ENCODE measurements at places on chromosomes 7 and 10. TPM values are rescaled to one million over a fixed set of nuclear protein-coding genes. Genes with fewer than 3 reads are reported as not detected.

GRCh38 chr7:129271500-129272355 is 46.9 kb downstream of the AHCYL2 start:
- H3K27ac ChIP-seq, result no peak overlapping the region
- H3K4me1 ChIP-seq, result peaks cover 5% of the 10 kb centered on the region
- no peaks in the 10 kb centered on the region for H3K27me3 ChIP-seq
- no peaks in the 10 kb centered on the region for H3K36me3 ChIP-seq
- peak; percentile 65 for DNase-seq

- no peak overlapping the region for H3K4me3 ChIP-seq
- no peaks in the 10 kb centered on the region for H3K36me3 ChIP-seq
- no peak for DNase-seq
- H3K27me3 ChIP-seq, result no peaks in the 10 kb centered on the region
- no peaks in the 10 kb centered on the region for H3K4me1 ChIP-seq
Measured at GRCh38 chr10:131067690-131068089, 243.8 kb downstream of the TCERG1L start.

Gene GBX1
- total RNA-seq, result not detected

DNA sequence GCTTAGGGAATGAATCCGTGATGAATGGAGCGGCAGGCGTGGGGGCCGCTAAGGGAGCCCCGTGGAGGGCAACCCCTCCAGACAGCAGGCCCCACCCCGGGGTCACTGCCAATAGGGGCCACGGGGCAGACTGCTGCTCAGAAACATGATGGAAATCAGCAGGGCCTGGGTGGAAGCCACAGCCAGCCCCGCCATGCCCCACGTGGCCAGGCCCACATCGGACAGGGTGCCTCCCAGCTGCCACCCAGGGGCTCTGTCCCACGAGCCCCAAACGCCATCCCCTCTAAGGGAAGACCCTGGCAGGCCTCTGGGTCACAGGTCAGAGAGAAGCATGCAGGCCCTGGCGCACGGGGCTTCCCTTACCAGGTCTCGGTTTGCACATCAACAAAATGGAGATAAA is 28.4 kb downstream of the TNRC18 start:
- no peak for DNase-seq
- peaks cover 45% of the 10 kb centered on the region for H3K4me1 ChIP-seq
- peaks cover 33% of the 10 kb centered on the region for H3K36me3 ChIP-seq
- H3K27ac ChIP-seq, result peak overlapping the region; percentile 40
- no peaks in the 10 kb centered on the region for H3K27me3 ChIP-seq

DNA sequence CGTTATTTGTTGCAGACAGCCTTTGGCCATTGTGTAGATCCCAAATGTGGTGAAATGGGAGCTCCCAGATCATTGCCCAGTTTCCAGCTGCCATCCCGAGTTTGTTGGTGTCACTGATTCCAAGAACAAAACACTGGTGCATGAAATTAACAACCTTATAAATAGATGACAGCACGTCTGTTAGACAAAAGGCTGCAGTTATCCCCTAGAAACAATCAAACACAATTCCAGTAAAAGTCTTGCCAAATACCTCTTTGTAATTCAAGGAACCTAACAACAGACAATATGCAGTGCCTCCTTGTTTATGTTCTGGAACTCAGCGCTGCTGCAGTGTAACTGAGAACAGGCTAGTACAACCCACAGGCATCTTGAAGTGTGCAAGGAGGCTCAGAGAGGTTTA is 404.5 kb downstream of the PAXIP1 start:
- no peaks in the 10 kb centered on the region for H3K4me1 ChIP-seq
- H3K36me3 ChIP-seq, result no peaks in the 10 kb centered on the region
- no peaks in the 10 kb centered on the region for H3K27me3 ChIP-seq
- H3K27ac ChIP-seq, result no peak overlapping the region
- no peak overlapping the region for H3K4me3 ChIP-seq

Gene SLC18A2
- total RNA-seq, result not detected

Measured in activated CD4-positive, alpha-beta memory T cell treated with anti-CD3 and anti-CD28 coated beads, Interleukin-2, amount 10 ng/mL, durations not matched to agents 7 days and 5 days (primary cell).